Body of pancreas (tissue), 4 donors: ENCODE measurements at places on chromosomes 5 and 9.
A peak's percentile ranks its signal among the peaks of the same experiment; 100 is the strongest.

GRCh38 chr5:12870872-12871539 is 966.8 kb upstream of the CTNND2 start:
- no peak for DNase-seq

GRCh38 chr5:155004138-155004744 is 9.3 kb upstream of the KIF4B start:
- DNase-seq = peak; percentile 12

GRCh38 chr9:87464110-87464991 is 33.3 kb upstream of the DAPK1 start:
- no peak for DNase-seq

GRCh38 chr5:16061163-16061562 is 118.4 kb downstream of the MARCHF11 start:
- DNase-seq = no peak

DNA sequence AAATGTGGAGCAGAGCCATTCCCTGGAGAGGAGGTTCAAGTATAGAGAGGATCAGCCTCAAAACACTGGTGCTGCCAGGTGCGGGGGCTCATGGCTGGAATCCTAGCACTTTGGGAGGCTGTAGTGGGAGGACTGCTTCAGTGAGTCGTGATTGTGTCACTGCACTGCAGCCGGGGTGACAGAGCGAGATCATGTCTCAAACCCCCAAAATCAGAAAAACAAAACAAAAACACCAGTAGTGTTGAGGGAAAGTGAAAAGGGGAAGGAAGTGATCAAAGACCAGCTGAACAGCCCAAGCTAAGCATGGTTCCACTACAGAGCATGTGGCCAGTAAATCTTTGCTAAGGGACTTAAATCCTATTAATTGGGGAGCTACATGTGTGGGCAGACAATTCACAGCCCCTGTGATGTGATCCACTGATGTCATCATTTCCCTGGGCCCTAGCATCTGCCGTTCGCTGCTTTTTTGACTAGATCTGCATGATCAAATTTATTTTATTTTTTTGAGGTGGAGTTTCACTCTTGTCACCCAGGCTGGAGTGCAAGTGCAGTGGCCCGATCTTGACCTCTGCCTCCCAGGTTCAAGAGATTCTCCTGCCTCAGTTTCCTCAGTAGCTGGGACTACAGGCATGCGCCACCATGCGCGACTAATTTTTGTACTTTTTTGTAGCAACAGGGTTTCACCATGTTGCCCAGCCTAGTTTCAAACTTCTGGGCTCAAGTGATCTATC is 2.7 kb upstream of the PCBD2 start:
- DNase-seq = no peak
